Hematopoietic multipotent progenitor cell treated with erythropoietin and hydrocortisone succinate and interleukin-3 and kit ligand, for 6 days (in vitro differentiated cells): ENCODE measurements at places on chromosomes 13 and 19.
A peak's percentile ranks its signal among the peaks of the same experiment; 100 is the strongest.

DNA sequence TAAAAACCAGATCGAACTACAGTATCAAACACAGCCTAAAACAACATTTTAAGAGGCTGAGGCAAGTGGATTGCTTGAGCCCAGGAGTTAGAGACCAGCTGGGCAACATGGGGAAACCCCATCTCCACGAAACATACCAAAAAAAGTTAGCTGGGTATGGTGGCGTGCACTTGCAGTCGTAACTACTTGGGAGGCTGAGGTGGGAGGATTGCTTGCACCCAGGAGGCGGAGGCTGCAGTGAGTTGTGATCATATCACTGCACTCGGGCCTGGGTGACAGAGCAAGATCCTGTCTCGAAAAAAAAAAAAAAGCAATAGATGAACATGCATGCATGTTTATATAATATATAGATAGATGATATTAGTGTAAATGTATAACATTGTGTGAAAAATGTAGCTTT is 5.2 kb upstream of the MRPS31 start:
- no peak for DNase-seq

DNA sequence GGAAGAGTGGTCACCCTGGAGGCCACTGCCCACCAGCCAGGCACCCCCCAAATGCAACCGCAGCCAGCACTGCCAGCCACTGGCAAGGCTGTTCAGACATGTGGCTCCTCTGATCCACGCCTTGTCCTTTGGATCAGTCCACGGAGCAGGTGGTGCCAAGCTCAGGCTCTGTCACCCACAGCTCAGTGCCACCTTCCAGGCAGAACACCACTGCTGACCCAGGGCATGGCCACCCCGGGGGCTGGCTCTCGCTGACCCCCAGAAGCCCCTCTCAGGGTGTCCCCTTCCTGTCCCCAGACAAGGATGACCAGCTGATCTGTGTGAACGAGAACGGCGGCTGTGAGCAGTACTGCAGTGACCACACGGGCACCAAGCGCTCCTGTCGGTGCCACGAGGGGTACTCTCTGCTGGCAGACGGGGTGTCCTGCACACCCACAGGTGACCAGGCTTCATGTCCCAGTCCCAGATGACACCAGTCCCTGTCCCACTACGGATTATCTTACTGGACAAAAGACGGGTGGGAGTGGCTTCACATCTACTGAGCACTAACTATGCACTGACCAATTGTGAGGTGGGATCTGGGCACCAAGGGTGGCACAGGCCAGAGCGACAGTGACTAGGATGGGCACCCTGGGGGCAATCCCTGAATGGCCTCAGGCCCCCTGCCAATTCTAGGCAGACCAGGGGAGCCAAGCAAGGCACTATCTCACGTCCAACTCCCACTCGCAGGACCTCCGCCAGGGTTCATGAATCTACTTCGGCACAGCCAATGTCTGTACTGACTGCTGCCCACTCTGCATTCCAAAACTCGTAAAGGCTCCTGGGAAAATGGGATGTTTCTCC is 7.0 kb upstream of the F10 start:
- no peak for DNase-seq

DNA sequence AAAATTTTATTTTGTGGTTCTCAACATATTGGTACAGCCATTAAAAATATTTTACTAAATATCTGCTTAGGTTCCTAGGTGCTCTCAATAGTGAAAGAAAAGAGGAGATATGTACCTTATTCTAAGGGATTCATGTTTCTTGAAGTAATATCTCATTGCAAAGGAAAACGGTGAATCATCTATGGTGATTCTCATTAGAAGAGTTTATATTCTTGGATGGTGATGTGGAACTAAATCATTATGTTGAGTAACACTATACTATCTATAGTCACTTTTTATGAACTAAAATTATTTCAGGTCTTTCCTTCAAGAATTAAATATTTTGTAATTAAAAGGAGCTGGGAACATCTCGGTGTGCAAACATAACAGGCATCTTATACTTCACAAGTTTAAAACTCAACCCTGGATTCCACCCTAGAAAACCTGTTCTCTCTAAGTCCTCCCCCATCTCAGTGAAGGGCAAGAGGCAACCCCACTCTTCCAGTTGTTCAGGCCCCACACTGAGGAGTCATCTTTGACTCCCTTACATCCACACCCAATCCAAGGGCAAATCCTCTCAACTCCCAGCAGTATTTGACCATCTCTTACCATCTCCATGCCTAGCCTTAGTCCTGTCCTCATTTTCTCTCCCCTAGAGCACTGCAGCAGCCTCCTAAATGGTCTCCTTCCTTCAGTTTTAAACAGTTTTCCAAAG is 140.1 kb downstream of the RGCC start:
- no peak for DNase-seq

DNA sequence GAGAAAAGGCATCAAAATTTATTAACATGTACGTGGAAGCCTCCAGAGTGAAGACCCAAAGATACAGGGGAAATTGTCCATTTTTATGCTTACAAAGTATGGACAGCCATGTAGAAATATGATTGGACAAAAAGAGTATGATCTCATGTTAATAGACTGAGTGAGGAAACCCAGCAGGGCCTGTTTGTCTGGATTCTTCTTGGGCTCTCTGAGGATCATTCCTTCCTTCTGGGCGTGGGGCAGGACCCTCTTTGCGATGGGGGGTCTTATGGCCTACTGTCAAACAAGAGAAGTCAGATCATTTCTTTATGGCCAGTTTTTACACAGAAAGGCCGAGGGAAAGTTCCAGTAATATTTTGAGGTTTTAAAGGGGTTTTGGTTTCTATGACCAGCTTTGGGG is 110.8 kb downstream of the ESD start:
- no peak for DNase-seq

DNA sequence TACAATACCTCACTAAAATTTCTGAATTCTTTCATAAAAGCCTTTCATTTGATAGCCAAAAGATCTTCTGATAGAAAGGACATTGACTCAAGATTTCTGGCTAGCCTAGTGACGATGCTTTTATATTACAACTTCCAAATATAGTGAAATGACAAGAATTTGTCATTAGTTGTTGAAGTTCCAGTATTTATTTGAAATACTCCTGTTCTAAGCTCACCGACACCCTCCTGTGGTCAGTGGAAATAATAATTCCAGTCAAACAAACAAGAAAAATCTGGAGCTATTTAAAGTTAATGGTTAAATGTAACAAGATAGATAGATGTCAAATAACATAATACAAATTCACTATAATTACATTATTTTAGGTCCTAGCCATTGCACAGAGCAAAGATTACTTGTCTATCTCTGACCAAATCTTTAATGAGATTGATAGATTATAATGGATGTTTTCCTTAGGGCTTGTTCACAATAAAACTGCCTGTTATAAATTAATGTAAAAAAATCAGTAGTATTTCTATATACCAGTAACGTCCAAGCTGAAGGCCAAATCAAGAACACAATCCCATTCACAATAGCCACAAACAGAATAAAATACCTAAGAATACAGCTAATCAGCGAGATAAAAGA is 195.5 kb downstream of the RGCC start:
- peak; percentile 70 for DNase-seq

DNA sequence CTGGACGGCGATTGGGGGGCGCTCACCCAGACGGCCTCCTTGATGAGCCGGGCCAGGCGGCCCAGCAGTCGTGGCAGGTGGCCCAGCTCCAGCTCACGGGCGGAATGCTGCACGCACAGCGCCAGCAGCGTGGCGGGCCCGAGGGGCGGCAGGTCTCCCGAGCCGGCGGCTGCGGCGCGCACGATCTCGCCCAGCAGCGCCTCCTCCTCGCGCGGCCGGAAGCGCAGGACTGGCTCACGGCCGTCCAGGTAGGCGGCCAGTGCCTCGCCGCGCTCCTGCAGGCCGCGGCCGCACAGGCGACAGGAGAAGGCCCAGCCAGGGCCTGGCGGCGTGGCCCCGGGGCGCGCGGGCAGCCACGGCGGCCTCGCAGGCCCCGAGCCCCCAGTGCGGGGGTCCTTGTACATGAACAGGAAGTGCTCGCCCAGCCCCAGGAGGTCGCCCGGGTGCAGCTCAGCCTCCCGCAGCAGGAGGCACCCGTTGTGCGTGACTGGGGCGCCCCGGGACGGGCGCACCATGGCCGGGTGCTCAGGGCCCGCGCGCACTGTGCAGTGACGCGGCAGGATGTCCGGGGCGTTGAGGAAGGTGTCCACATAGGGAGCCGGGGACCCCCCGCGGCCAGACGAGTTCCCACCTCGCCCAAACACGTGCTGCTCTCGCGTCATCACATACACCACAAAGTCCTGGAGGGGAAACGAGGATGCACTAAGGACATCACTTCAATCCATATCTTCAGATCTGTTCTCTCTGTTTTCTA is 9.6 kb upstream of the MAMSTR start:
- DNase-seq = no peak

GRCh38 chr13:102922184-102922583 is 76.4 kb downstream of the ERCC5 start:
- DNase-seq = no peak

- DNase-seq = no peak
These were observed 186.2 kb downstream of the TEX29 start for GRCh38 chr13:111506621-111507020.

- DNase-seq = no peak
These were observed 45.3 kb downstream of the DHRS12 start for GRCh38 chr13:51758691-51759090.

GRCh38 chr19:39698535-39698934 is 5.7 kb upstream of the LGALS14 start:
- DNase-seq = no peak

DNA sequence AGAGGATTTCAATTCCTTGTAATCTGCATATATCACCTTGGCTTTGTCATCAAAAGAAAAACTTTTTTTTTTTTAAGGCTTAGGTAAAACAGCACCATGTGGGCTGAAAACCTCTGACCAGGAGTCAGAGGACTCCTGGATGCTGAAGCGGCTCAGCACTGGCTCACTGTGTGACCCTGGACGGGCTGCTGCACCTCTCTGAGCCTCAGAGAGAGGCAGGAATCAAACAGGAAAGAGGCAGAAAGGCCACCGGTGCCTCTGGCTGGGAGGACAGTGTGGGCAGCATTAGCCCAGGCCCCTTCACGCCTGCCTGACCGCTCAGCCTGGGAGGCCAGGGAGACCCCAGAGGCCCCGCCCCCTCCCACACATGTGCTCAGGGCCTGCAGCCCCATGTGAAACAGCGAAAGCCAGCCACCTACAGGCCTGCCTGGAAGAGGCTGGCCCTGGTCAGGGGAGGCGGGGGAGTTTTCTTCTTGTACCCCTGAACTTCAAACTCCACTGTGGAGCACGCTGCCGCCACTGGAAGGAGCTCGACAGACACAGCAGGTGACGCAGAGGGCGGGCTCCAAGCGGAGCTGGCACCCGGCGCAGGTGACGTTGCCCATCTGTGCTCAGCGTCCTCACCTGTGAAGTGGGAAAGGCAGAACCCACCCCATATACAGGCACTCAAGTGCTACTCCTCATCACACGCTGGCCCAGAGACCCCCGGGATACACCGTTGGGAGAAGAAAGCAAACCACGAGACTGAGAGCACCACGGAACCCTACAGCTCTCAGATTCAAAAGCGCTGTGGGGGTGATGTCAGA is 39.7 kb downstream of the MLLT1 start:
- no peak for DNase-seq

GRCh38 chr13:60066226-60066625 is 97.5 kb downstream of the DIAPH3 start:
- DNase-seq = no peak

DNA sequence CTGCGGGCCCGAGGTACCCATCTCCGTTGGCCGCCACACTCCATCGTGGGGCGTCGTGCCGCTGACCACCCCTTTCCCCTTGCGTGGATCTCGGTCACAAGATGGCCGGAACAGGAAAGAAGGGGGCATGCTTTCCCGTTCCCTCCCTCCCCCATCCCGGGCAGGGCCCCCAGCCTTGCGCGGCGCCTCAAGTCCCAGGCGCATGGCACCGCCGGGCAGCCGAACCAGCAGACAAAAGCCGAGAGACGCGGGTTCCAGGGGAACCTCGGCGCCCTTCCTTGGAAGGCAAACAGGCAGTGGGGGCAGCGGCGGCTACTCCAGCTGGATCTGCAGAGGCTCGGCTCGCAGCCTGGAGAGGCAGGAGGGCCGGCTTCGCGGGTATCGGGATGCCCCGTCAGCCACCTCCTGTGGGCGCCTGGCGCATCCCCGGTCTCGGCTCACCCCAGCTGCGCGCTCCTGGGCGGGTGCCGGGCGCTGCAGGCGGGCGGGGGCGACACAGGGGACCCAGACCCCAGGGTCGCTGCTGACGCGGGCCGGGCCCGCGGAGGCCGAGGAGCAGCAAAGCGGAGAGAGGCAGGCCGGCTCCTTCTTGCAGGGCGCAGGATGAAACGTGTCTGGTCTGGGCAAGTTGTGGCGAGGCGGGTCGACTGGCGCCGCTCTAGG is 439 bp downstream of the DZIP1 start:
- DNase-seq = no peak

DNA sequence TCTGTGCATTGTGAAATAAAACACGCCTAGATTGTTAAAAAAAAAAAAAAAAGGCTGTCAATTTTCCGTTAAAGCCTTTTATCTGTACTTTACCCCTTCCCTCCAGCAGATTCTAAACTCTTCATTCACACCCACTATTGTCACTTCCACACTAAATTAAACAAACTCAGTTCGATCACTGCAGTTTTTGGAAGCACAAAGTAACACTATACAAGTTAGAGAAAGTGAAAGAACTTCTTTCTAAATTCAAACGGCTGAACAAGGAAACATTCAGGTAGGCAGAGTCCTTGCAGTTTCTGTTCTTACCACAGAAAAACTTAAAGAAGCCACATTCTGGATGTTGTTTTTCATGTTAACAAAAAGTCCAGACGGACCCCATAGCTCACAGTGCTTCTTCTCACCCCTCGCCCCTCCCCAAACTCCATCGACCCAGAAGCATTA is 27.5 kb upstream of the UBE2L5 start:
- DNase-seq = peak; percentile 65

GRCh38 chr19:35908973-35909683 is 1.0 kb upstream of the TYROBP start:
- DNase-seq = peak; percentile 87
